ENCODE measurements at places on chromosomes 12 and 14. TPM values are rescaled to one million over a fixed set of nuclear protein-coding genes. Genes with fewer than 3 reads are reported as not detected.

- no peak for ATAC-seq
Observed at GRCh38 chr14:88032373-88032772, 27.4 kb downstream of the GPR65 start.

DNA sequence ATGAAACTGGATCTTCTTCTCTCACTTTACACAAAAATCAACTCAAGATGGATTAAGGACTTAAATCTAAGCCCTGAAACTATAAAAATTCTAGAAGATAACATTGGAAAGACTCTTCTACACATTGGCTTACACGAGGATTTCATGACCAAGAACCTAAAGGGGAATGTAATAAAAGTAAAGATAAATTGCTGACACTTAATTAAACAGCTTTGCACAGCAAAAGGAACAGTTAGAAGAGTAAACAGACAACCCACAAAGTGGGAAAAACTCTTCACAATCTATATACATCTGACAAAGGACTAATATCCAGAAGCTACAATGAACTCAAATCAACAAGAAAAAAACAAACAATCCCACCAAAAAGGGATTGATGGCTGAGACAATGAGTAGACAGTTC lies 74.4 kb downstream of the BLTP3B start:
- ATAC-seq: no peak

The ZNF385A gene
- total RNA-seq: 6.4 TPM

The OLR1 gene
- total RNA-seq: not detected

The EEF1AKMT3 gene
- 6.6 TPM for total RNA-seq

Measured in motor neuron (in vitro differentiated cells).